Posterior vena cava (tissue), 2 donors: ENCODE measurements at places on chromosomes 16 and 17.

- DNase-seq, result peak; percentile 72
Measured at GRCh38 chr17:50355701-50356341, 9.9 kb downstream of the XYLT2 start.

DNA sequence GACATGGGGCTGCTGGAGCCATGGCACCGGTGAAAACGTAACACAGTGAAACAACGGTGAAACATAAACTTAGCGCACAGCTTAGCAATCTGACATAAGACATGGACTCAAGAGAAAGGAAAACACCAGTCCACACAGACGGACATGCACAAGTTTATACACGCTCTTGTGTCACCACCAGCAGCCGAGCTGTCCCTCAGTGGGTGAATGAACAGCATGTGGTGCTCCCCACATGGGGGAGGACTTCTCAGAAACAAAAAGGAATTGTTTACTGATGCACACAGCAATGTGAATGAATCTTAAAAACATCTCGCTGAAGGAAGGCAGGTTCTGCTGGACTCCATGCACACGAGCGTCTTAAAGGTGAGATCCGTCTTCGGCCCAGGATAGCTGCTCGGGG is 34.2 kb downstream of the KLHDC4 start:
- no peak for DNase-seq

- no peak for DNase-seq
Measured at GRCh38 chr17:68927516-68927915, 27.7 kb downstream of the ABCA8 start.

GRCh38 chr16:50389900-50390299 is 21.1 kb upstream of the BRD7 start:
- no peak for DNase-seq
